ENCODE measurements at places on chromosomes 2 and 18.

GRCh38 chr2:66433695-66433944 lies 1.3 kb upstream of the MEIS1 start:
- peaks cover 7% of the 10 kb centered on the region for H3K4me1 ChIP-seq
- H3K27ac ChIP-seq = peak overlapping the region; percentile 67
- H3K36me3 ChIP-seq = no peaks in the 10 kb centered on the region
- H3K27me3 ChIP-seq = peaks cover 8% of the 10 kb centered on the region
- H3K4me3 ChIP-seq = peak overlapping the region; percentile 85

DNA sequence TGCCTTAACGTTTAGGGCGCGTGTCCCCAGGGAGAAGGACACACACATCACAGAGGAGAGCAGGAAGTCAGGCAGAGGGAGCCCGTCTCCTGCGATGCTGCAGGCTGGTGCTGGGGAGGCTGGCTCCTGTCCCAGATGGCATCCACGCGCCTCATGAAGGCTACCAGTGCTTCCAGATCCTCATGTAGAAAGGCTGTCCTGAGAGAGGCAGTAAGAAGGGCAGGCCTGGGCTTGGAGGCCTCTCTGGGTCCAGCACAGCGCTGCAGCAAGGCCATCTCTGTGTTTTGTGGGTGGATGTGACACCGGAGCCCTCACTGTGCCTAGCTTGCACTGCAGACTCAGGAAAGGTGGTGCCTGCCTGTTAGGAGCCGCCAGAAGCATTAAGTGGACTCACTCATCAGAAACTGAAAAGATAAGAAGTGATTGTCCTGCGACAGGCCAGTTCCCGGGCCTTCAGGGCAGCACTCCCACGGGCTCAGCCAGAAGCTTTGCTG lies 62.7 kb downstream of the FAM168B start:
- peaks cover 27% of the 10 kb centered on the region for H3K27me3 ChIP-seq
- H3K4me3 ChIP-seq = no peak overlapping the region
- no peak for DNase-seq
- H3K4me1 ChIP-seq = peaks cover 11% of the 10 kb centered on the region
- no peaks in the 10 kb centered on the region for H3K36me3 ChIP-seq

GRCh38 chr2:45585267-45585861 lies 25.7 kb downstream of the SRBD1 start:
- no peaks in the 10 kb centered on the region for H3K4me1 ChIP-seq
- no peak overlapping the region for H3K27ac ChIP-seq
- DNase-seq = peak; percentile 62
- peaks cover 5% of the 10 kb centered on the region for H3K36me3 ChIP-seq
- no peaks in the 10 kb centered on the region for H3K27me3 ChIP-seq

DNA sequence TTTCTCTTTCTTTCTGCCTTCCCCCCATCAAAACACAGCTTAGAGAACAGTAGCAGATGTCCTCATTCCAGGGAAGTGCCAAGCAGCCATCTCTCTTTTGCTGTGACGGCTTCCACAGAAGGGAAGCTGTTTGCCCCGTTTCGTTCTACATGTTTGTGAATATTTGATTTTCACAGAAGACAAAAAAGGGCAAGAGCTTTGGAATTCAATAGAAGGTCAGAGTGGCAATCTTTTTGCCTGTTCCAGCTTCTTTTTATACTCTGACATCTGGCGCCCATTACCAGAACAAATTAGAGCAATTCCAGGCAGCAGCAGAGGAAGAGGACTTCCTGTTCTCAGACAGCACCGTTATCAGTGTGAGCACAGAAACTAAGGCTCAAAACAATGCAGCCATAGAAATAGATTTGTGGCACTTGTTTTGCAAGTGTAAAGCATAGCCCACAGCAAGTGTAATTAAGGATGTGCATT lies 79.0 kb upstream of the CDH19 start:
- H3K27me3 ChIP-seq = no peaks in the 10 kb centered on the region
- peak; percentile 7 for DNase-seq
- no peak overlapping the region for H3K27ac ChIP-seq

DNA sequence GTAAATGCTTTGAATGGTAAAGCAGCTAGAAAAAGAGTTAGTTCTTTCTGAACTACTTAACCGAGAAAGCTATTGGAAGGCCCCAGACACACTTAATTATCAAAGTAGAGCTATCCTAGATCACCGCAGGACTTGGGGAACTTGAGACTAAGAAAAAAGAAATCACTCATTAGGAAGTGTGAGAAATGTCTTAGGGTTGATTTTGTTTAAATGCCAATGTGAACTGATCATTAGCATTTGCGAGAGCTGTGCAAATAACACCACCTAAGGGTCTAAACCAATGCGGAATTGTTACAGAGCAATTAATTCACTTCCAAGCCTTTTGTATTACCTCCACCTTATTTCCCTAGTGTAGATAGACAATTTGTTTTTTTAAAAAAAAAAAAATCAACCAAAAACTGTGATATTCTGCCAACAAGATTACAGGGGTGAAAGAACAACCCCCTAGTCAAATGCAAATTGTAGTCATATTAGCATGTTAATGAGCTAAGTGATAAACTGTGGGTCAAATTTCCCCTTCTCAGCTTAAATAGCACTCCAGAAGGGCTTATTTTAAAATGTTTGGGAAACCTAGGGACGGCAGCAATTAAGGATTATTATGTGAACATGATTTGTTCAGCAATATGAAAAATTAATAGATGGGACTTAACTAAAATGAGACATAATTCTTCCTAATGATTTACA lies 246.2 kb upstream of the STON1 start:
- H3K4me1 ChIP-seq = no peaks in the 10 kb centered on the region
- H3K4me3 ChIP-seq = no peak overlapping the region
- DNase-seq = no peak
- H3K36me3 ChIP-seq = no peaks in the 10 kb centered on the region

- H3K27me3 ChIP-seq = no peaks in the 10 kb centered on the region
- H3K36me3 ChIP-seq = no peaks in the 10 kb centered on the region
- H3K4me3 ChIP-seq = no peak overlapping the region
- no peak for DNase-seq
These were observed 182.9 kb upstream of the ID2 start for GRCh38 chr2:8498994-8499393.

GRCh38 chr2:204024906-204025475 lies 88.4 kb downstream of the ICOS start:
- DNase-seq = no peak
- no peak overlapping the region for H3K4me3 ChIP-seq
- no peaks in the 10 kb centered on the region for H3K4me1 ChIP-seq
- no peak overlapping the region for H3K27ac ChIP-seq

DNA sequence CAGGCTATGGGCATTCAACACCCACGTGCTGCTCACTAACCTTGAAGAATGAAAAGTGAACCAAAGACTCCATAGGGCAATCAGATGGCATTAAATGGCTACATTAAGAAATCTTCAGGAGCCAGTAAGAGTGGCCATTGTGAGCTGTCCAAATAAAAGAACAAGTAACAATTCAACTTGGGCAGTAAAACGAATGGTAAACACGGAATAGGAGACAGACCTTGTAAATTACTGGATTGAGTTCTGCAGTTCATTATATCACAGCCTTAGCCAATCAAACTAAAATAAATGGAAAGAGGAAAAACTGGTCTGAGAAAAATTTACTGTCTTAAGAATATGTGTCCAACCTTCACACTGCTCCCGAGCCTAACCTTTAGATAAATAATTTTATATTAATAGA lies 306.5 kb upstream of the ZNF521 start:
- no peak overlapping the region for H3K27ac ChIP-seq
- no peaks in the 10 kb centered on the region for H3K36me3 ChIP-seq
- no peak for DNase-seq
- no peaks in the 10 kb centered on the region for H3K4me1 ChIP-seq

DNA sequence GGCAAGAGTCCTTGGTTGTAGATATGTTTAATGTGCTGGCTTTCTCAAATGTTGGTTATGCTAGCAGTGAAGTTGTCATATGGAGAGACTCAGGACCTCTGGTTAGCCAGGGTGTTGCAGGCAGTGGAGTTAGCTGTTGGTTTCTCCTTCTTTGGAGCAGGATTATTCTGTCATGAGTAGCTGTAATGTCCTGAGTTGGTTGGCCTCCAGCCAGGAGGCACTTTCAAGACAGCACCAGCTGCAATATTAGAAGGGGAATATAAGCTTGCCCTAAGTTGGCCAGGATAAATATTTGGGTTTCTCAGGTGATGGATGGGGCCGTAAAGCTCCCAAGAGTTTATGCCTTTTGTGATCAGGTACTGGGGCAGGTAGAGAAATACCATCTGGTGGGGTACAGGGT lies 65.5 kb downstream of the MSTN start:
- no peaks in the 10 kb centered on the region for H3K27me3 ChIP-seq
- H3K27ac ChIP-seq = no peak overlapping the region
- no peak for DNase-seq
- no peaks in the 10 kb centered on the region for H3K36me3 ChIP-seq
- no peak overlapping the region for H3K4me3 ChIP-seq

DNA sequence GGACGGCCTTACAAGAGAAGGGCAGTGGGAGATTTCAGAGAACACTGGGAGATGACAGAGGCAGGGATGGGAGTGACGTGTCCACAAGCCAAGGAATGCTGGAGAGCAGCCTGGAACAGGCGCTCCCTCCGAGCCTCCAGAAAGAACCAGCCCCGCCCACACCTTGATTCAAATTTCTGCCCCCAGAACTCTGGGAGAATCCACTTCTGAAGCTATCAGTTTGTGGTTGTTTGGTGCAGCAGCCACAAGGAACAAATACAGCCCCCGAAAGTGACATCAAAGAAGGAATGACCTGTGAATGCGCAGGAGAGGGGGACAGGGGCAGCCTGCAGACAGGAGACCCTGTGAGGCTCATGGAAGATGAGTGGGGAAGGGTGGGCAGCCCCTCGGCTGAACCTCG lies 67.3 kb downstream of the TWIST2 start:
- H3K4me1 ChIP-seq = peaks cover 22% of the 10 kb centered on the region
- no peak for DNase-seq
- no peak overlapping the region for H3K4me3 ChIP-seq
- peaks cover 47% of the 10 kb centered on the region for H3K36me3 ChIP-seq

- no peaks in the 10 kb centered on the region for H3K4me1 ChIP-seq
- H3K4me3 ChIP-seq = no peak overlapping the region
- DNase-seq = no peak
- H3K27me3 ChIP-seq = peaks cover 12% of the 10 kb centered on the region
- H3K27ac ChIP-seq = no peak overlapping the region
- H3K36me3 ChIP-seq = no peaks in the 10 kb centered on the region
These were observed 84.3 kb downstream of the ASB1 start for GRCh38 chr2:238510911-238511613.

GRCh38 chr18:12630136-12630535 lies 27.8 kb downstream of the SPIRE1 start:
- peaks cover 6% of the 10 kb centered on the region for H3K36me3 ChIP-seq
- peaks cover 2% of the 10 kb centered on the region for H3K4me1 ChIP-seq
- H3K4me3 ChIP-seq = no peak overlapping the region
- DNase-seq = peak; percentile 53

GRCh38 chr2:112087346-112088020 lies 32.4 kb downstream of the TMEM87B start:
- H3K27ac ChIP-seq = no peak overlapping the region
- peaks cover 4% of the 10 kb centered on the region for H3K4me1 ChIP-seq
- H3K27me3 ChIP-seq = no peaks in the 10 kb centered on the region
- no peak overlapping the region for H3K4me3 ChIP-seq
- no peak for DNase-seq

DNA sequence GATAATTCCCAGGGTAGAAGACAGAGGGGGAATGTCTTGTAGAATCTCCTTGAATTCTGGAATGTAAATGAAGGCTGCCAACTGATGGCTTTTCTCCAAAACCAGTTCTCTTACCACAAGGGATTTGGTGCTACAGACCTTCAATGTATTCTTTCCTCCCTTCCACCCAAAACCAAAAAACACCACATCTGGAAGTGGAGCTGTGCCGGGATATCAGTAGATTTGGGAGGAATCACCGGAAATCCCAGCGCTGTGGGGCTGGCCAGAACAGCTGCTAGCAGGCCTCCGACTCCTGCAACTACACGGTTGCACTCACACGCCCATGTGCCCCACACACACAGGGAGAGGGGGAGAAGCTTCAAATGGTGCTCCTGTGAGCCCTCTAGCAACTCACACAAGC lies 45.7 kb downstream of the RPL31 start:
- H3K4me3 ChIP-seq = no peak overlapping the region
- peaks cover 35% of the 10 kb centered on the region for H3K36me3 ChIP-seq
- H3K27me3 ChIP-seq = no peaks in the 10 kb centered on the region
- DNase-seq = no peak
- no peak overlapping the region for H3K27ac ChIP-seq

GRCh38 chr2:200619279-200619678 lies 33.5 kb downstream of the AOX1 start:
- no peak overlapping the region for H3K27ac ChIP-seq
- DNase-seq = no peak
- peaks cover 3% of the 10 kb centered on the region for H3K4me1 ChIP-seq
- H3K4me3 ChIP-seq = no peak overlapping the region
- H3K36me3 ChIP-seq = peaks cover 47% of the 10 kb centered on the region

DNA sequence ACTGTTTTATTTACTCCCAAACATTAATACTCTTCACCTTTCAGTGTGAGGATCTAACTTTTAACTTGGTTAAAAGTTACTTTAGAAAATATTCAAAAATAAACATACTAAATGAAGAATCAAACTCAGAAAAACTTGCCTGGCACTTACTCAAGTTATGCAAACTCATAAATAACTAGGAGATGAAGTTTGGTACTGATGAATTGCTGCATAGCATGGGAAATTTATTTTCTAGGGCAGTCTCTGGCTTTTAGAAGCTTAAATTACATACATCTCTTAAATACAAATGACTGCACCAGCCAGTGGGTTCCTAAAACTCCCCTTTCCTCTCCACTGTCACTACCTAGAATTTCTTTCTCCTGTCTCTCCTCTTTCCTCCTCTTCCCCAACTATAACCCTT lies 46.7 kb upstream of the CREB1 start:
- H3K27ac ChIP-seq = no peak overlapping the region
- peaks cover 3% of the 10 kb centered on the region for H3K4me1 ChIP-seq
- no peaks in the 10 kb centered on the region for H3K27me3 ChIP-seq
- DNase-seq = no peak
- no peak overlapping the region for H3K4me3 ChIP-seq

GRCh38 chr2:127463155-127463991 lies 45.1 kb downstream of the PROC start:
- H3K27ac ChIP-seq = no peak overlapping the region
- no peaks in the 10 kb centered on the region for H3K27me3 ChIP-seq
- DNase-seq = peak; percentile 51
- H3K36me3 ChIP-seq = peaks cover 7% of the 10 kb centered on the region
- H3K4me3 ChIP-seq = no peak overlapping the region

DNA sequence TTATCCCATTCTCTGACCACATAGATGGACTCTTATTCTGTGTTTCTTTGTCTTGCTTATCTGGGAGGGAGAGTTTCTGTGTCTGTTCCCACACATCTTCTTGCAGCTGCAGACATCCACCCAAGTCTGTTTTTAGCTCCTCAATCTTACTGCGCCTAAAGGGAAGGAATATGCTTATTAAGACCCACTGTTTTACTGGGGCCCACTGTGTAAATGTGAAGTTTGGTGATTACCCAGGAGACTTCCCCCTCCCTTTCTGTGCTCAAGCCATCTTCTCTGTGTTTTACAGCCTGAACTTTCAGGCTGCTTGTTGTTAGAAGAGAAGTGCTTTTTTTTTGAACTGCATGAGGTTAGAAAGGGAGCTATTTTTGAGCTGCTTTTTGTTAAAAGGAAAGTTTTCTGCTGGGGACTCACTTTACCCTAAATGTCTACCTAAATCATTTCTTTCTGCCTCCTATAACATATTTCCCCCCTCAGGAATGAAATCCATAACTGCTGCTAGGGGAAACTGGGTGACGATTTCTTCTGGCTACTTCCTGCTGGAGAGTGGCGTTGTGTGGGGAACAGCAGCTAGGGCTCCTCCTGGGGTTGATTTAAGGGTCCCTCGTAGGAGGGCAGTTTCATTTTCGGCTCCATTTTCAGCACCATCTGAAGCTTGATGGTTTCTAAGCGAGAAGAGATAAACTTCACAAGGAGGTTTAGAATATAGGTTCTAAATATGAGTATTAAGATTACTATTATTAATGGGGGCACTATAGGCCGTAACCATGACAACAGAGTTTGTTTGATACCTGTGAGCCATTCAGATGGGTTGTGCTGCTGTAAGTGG lies 39.5 kb upstream of the GMCL1 start:
- peak; percentile 56 for DNase-seq
- H3K4me1 ChIP-seq = peaks cover 6% of the 10 kb centered on the region
- no peak overlapping the region for H3K4me3 ChIP-seq
- no peaks in the 10 kb centered on the region for H3K27me3 ChIP-seq

All from mesenchymal stem cell (in vitro differentiated cells and primary cell).